ENCODE measurements at places on chromosomes 3 and 15. TPM values are rescaled to one million over a fixed set of nuclear protein-coding genes. Genes with fewer than 3 reads are reported as not detected.

The GP5 gene
- 1.4 TPM for total RNA-seq

The EIF4E3 gene
- 101 TPM for total RNA-seq

The RYR3 gene
- total RNA-seq = 0.05 TPM

GRCh38 chr3:24373198-24373959 lies 121.3 kb downstream of the THRB start:
- H3K4me3 ChIP-seq = no peak overlapping the region
- DNase-seq = no peak
- no peaks in the 10 kb centered on the region for H3K36me3 ChIP-seq
- no peaks in the 10 kb centered on the region for H3K4me1 ChIP-seq

DNA sequence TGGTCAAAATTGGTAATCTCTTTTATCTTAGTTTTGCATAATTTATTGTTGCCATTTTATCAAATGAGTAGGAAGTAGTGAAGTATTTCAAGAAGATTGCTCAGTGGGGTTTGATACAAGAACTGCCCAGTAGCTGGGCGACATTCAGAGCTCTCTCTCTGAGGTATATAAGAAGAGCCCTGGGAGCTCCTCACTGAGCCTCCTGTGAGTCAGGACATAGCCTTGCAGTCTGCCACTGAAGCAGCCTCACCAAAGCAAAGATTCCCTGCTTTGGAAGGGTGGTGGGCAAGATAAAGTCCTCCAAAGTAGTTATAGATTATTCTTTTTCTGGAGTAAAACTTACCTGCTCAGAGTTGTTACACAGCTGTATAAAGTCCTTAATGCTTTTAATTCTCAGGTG lies 26.1 kb downstream of the SKIL start:
- no peak for DNase-seq
- no peak overlapping the region for H3K27ac ChIP-seq
- H3K36me3 ChIP-seq = peaks cover 10% of the 10 kb centered on the region
- no peaks in the 10 kb centered on the region for H3K27me3 ChIP-seq
- H3K4me3 ChIP-seq = no peak overlapping the region
- H3K4me1 ChIP-seq = no peaks in the 10 kb centered on the region

DNA sequence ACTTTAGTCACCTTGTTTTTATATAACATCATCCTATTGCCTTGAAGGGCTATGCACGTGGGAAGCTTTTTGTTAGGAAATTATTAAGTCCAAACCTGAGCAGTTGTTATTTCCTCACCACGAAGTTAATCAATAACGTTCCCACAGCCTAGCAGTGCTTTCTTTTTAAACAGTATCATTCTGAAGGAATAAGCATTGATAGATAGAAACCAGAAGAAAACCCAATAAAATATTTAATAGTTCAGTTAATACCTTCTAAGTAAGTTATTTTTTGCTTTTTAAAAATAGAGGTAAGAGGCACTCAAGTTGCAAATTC lies 149.3 kb downstream of the KCNMB2 start:
- no peaks in the 10 kb centered on the region for H3K4me1 ChIP-seq
- no peak for DNase-seq
- H3K36me3 ChIP-seq = no peaks in the 10 kb centered on the region
- H3K27ac ChIP-seq = no peak overlapping the region

GRCh38 chr3:194440756-194441155 lies 41.7 kb upstream of the GP5 start:
- no peaks in the 10 kb centered on the region for H3K27me3 ChIP-seq
- peaks cover 90% of the 10 kb centered on the region for H3K36me3 ChIP-seq
- DNase-seq = no peak
- no peaks in the 10 kb centered on the region for H3K4me1 ChIP-seq
- no peak overlapping the region for H3K27ac ChIP-seq
- no peak overlapping the region for H3K4me3 ChIP-seq

- no peak for DNase-seq
- H3K36me3 ChIP-seq = no peaks in the 10 kb centered on the region
- H3K27me3 ChIP-seq = peaks cover 2% of the 10 kb centered on the region
- no peak overlapping the region for H3K27ac ChIP-seq
- H3K4me1 ChIP-seq = no peaks in the 10 kb centered on the region
These were observed 79.3 kb upstream of the TCF12 start for GRCh38 chr15:56839099-56839498.

GRCh38 chr3:58557491-58557890 lies 19.7 kb downstream of the FAM107A start:
- no peaks in the 10 kb centered on the region for H3K4me1 ChIP-seq
- H3K4me3 ChIP-seq = no peak overlapping the region
- H3K27ac ChIP-seq = no peak overlapping the region

- DNase-seq = no peak
- no peaks in the 10 kb centered on the region for H3K27me3 ChIP-seq
- peaks cover 46% of the 10 kb centered on the region for H3K4me1 ChIP-seq
- no peaks in the 10 kb centered on the region for H3K36me3 ChIP-seq
These were observed 120.5 kb downstream of the XXYLT1 start for GRCh38 chr3:195150181-195151118.

DNA sequence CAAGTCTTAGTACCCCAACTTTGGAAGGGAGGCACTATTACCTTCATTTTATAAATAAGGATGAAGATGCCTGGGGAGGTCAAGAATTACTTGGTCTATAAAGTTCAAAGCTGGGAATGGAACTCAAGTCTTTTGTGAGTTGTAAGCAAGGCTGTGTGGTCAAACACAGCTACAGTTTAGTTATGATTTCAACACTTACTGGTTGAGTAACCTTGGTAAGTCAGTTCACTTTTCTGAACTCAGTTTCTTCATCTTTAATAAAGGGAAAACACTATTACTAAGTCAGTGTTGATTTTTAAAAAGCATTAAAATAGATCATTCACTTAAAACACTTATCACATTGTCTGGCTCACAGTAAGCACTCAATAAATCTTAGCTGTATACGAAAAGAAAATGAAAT lies 200.4 kb upstream of the ADAMTS9 start:
- no peaks in the 10 kb centered on the region for H3K36me3 ChIP-seq
- H3K27me3 ChIP-seq = no peaks in the 10 kb centered on the region
- H3K4me1 ChIP-seq = no peaks in the 10 kb centered on the region
- no peak overlapping the region for H3K27ac ChIP-seq
- no peak for DNase-seq
- no peak overlapping the region for H3K4me3 ChIP-seq

- no peaks in the 10 kb centered on the region for H3K36me3 ChIP-seq
- no peak overlapping the region for H3K27ac ChIP-seq
- H3K4me3 ChIP-seq = no peak overlapping the region
- DNase-seq = no peak
- peaks cover 2% of the 10 kb centered on the region for H3K27me3 ChIP-seq
These were observed 14.7 kb upstream of the HHATL start for GRCh38 chr3:42717306-42717705.

- H3K27me3 ChIP-seq = no peaks in the 10 kb centered on the region
- peaks cover 19% of the 10 kb centered on the region for H3K4me1 ChIP-seq
- no peaks in the 10 kb centered on the region for H3K36me3 ChIP-seq
- H3K4me3 ChIP-seq = peak overlapping the region; percentile 87
- DNase-seq = no peak
- peak overlapping the region; percentile 91 for H3K27ac ChIP-seq
These were observed 676 bp downstream of the CNOT10 start for GRCh38 chr3:32685543-32686185.

DNA sequence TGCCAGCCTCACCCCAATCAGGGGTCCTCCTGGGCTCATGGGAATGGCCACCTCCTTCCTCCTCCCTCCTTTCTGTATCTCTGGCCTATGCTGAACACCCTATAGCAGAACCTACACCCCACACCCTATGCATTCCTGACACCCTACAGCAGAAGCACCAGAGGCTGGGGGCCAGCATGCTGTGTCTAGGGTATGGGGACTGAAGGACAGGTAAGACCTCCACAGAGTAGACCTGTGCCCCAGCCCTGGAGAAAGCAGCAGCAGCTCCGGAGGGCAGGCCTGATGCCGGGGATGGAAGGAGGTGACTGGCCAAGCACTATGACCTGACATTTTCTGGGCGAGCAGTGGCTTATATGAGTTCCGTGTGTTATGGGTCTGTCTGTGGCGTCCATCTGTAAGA lies 66.9 kb downstream of the TLE3 start:
- H3K4me1 ChIP-seq = no peaks in the 10 kb centered on the region
- H3K4me3 ChIP-seq = no peak overlapping the region
- no peak for DNase-seq
- H3K27me3 ChIP-seq = no peaks in the 10 kb centered on the region

DNA sequence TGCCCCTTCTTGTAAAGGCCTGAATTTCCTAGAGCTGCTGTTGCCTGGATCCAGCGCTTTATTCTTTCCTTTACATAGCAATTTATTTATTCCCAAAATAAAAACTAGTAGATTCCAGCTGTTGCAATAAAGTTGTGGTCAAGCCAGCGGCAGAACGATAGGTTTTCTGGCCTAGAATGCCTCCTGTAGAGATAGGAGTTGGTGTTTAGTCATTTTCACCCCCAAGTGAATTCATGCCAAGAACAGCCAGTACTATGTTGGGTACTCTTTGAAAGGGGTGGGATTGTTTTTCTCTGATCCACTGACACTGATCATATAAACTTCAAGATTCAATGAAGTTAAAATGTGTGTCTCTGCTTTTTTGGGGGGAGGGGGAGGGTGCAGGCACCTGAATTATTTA lies 69.7 kb downstream of the KLHL25 start:
- H3K27ac ChIP-seq = peak overlapping the region; percentile 75
- H3K27me3 ChIP-seq = no peaks in the 10 kb centered on the region
- no peak for DNase-seq
- peaks cover 15% of the 10 kb centered on the region for H3K4me1 ChIP-seq
- H3K4me3 ChIP-seq = no peak overlapping the region

GRCh38 chr3:129289201-129289921 lies 10.7 kb downstream of the HMCES start:
- H3K27ac ChIP-seq = no peak overlapping the region
- no peak overlapping the region for H3K4me3 ChIP-seq
- H3K27me3 ChIP-seq = no peaks in the 10 kb centered on the region
- peaks cover 62% of the 10 kb centered on the region for H3K36me3 ChIP-seq

DNA sequence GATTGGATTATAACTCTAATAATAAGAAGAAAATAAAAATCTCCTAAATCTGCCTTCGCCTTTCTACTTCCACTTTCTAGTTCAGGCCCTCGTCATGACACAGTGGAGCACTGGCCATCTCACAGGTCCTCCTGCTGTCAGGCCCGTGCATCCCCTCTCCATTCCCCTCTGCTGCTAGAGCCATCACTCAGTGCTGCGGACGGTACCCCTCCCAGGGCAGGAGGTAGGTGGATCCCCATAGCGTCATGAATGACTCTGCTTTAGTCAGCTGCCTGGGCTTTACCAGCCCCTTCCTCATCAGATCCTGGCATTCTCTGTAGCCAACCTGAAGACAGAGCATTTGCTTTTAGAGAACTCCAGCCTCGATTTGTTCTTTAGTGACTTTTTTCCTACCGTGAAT lies 12.0 kb upstream of the PPP1R2 start:
- no peak overlapping the region for H3K27ac ChIP-seq
- no peak for DNase-seq
- peaks cover 23% of the 10 kb centered on the region for H3K4me1 ChIP-seq
- H3K27me3 ChIP-seq = no peaks in the 10 kb centered on the region
- no peak overlapping the region for H3K4me3 ChIP-seq
- no peaks in the 10 kb centered on the region for H3K36me3 ChIP-seq

DNA sequence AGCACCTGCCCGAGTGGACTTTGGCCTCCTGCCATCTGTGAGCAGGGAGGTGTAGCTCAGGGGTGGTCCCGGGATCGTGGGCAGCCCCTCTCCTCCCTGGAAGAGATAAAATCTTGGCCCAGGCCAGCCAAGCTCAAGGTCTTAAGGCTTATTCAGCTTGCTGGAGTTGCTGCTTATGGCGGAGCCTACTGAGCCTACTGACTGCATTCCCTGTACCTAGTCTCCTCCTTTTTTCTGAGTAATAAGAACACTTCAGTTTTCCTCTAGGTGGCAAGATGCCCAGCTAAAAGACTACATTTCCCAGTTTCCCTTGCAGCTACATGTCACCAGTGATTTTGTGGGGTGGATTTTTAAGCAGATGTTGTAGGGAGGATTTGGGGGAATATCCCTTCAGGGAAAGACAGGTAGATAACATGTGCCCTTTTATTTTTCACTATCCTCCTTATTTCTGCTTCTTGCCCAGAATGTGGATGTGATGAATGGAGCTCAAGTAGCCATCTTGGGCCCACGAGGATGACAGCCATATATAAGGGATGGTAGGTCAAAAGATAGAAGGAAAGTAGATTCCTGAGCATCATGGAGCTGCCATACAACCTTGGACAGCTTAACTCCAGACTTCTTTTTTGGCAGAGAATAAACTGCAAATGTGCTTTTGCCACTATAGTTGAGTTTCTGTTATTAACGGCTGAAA lies 41.4 kb upstream of the INSYN1 start:
- H3K27ac ChIP-seq = no peak overlapping the region
- H3K27me3 ChIP-seq = no peaks in the 10 kb centered on the region
- DNase-seq = no peak
- no peak overlapping the region for H3K4me3 ChIP-seq
- H3K4me1 ChIP-seq = no peaks in the 10 kb centered on the region

DNA sequence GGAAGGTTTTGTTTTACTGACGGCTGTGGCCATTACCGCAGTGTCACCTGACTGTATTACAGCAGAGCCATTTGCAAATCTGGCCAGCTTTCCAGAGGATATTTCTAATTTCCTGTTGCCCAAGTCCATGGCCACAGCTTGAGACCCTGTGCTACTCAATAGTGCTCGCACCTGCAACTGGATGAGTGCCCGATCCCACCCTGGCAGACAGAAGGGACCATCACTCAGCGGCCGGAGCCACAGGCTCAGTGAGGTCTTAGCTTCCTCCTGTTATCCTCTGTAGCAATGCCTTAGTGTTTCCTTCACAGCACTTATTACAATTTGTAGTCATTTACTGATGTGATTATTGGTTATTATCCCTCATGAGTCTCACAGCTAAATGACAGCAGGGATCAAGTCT lies 184.8 kb downstream of the LRRN1 start:
- no peak overlapping the region for H3K27ac ChIP-seq
- no peak for DNase-seq
- H3K4me3 ChIP-seq = no peak overlapping the region
- no peaks in the 10 kb centered on the region for H3K36me3 ChIP-seq
- no peaks in the 10 kb centered on the region for H3K27me3 ChIP-seq
- no peaks in the 10 kb centered on the region for H3K4me1 ChIP-seq

GRCh38 chr3:58719684-58720083 lies 53.1 kb upstream of the FAM3D start:
- no peaks in the 10 kb centered on the region for H3K36me3 ChIP-seq
- H3K27me3 ChIP-seq = no peaks in the 10 kb centered on the region
- no peak overlapping the region for H3K27ac ChIP-seq
- no peak overlapping the region for H3K4me3 ChIP-seq
- DNase-seq = no peak

GRCh38 chr3:74613521-74614106 lies 845 bp downstream of the CNTN3 start:
- no peaks in the 10 kb centered on the region for H3K36me3 ChIP-seq
- H3K27ac ChIP-seq = no peak overlapping the region
- no peaks in the 10 kb centered on the region for H3K27me3 ChIP-seq
- H3K4me1 ChIP-seq = no peaks in the 10 kb centered on the region
- H3K4me3 ChIP-seq = no peak overlapping the region

DNA sequence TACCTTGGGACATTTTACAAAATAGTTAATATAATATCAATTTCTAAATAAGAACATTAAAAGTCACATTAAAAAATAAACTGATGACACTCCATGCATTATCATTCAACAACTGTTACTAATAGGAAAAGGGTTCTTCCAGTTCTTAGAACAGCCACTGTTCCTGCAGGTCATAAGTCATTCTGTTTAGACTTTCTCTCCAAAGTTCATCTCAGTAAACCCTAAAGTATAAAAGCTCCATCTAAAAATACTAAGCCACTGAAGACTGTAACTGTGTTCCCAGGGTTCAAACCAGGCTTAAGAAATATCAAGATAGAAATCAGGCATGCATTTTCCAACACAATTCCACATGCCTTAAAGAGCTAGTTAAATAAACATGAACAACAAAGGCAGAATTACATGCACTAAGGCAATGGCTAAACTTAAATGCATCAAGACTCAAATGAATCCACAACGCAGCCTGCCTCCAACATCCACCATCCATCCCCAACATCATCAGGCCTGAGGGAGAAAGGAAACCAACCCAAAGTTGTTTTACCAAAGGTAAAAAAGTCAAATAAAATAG lies 46.2 kb downstream of the DMXL2 start:
- H3K36me3 ChIP-seq = no peaks in the 10 kb centered on the region
- H3K4me3 ChIP-seq = no peak overlapping the region
- DNase-seq = no peak

Measured in CD4-positive, CD25-positive, alpha-beta regulatory T cell (primary cell).